ENCODE measurements at places on chromosomes 11 and 22.

DNA sequence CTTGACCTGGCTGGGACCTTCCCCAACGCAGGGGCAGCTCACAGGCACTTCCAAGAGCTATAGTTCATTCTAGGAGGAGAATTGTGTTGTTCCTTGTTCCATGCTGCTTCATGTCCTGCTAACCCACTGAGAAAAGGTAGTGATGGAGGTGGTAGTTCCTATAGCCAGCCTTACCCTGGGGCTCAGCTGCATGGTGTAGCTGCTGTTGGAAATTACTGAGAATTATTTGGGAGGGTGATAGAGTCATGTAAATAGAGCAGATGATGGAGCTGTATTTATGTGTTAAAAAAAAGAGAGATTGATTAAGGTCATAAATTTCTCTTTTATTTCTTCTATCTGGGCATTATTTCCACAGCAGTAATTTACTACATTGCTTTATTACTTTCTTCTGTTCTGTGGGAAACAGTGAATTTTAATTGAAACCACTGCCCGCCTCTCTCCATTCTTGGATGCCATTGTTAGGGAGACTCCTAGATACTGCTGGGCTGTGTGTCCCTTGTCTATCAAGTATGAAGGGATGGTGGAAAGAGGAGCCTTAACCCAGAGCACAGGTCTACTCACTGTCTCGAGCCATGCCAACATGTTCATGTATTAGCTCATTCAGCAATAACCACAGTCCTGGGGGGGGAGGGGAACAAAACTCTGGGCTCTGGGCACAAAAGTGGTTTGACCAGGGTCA lies 309.2 kb downstream of the FAT3 start:
- no peak for DNase-seq

GRCh38 chr11:61281581-61282250 lies 13.4 kb downstream of the VWCE start:
- no peak for DNase-seq

DNA sequence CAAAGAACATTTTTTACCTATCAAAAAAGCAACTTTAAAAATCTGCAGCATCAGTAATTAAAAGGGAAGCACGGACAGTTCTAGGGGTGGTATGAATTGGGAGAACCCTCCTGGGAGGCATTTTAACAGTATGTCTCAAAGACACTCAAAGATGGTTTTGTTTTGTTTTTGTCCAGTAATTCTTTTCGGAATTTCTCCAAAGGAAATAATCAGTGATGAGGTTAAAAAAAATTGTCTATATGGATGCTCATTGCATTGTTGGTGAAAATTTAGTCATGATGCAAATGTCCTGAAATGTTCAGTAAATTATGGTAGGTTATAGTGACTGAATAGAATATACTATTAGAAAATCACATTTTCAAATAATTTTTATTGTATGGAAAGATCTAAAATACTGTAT lies 115.1 kb downstream of the ATXN10 start:
- no peak for DNase-seq

GRCh38 chr11:7143908-7144307 lies 55.1 kb downstream of the RBMXL2 start:
- DNase-seq = no peak

GRCh38 chr11:10524471-10524870 lies 16.5 kb downstream of the RNF141 start:
- DNase-seq = no peak
